ENCODE measurements at places on chromosomes 4 and X.

DNA sequence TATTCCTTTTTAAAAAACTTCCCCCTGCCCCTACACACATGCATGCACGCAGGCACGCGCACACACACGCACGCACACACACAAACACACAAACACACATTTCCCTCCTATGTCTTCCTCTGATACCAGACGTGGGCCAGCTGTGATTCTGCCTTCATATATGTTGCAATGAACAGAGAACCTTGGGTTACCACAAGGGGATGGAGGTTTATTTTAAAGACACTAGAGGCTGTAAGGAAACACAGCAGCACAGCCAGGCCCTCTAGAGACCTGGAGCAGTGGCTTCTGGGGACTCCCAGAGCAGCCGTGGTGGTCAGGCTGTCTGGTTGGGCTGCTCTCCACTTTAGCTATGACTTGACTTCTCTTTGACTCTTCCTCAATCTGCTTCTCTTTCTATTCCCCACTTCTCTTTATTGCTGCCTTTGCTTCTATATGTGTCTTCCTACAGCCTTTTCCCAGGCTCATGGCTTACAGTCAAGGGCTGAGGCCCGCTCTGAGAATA, 3.2 kb upstream of the TLR10 start:
- no peak for DNase-seq

GRCh38 chr4:84498935-84499623, at the start of gene NKX6-1:
Gene NKX6-1 (minus strand): TSS chr4:84499292. CDS start chr4:84498228, 1,064 bp downstream.
- peak; percentile 11 for DNase-seq

GRCh38 chrX:143121477-143121876, 95.7 kb downstream of the SPANXN4 start:
- DNase-seq = no peak

DNA sequence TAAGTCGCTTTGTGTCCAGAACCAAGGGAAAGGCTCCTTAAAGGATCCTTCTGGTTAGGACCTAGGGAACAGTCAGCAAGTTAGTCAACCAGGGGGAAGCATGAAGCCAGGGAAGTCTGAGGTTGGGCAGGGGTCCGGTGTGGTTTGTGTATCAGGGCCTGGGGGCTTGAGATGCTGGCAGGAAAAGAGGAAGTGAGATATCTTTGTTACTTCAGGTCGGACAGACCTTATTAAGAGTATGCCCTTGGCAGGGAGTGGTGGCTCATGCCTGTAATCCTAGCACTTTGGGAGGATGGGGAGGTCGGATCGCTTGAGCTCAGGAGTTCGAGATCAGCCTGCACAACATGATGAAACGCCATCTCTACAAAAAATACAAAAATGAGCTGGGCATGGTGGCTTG, 52.3 kb upstream of the TRPC5OS start:
- no peak for DNase-seq

DNA sequence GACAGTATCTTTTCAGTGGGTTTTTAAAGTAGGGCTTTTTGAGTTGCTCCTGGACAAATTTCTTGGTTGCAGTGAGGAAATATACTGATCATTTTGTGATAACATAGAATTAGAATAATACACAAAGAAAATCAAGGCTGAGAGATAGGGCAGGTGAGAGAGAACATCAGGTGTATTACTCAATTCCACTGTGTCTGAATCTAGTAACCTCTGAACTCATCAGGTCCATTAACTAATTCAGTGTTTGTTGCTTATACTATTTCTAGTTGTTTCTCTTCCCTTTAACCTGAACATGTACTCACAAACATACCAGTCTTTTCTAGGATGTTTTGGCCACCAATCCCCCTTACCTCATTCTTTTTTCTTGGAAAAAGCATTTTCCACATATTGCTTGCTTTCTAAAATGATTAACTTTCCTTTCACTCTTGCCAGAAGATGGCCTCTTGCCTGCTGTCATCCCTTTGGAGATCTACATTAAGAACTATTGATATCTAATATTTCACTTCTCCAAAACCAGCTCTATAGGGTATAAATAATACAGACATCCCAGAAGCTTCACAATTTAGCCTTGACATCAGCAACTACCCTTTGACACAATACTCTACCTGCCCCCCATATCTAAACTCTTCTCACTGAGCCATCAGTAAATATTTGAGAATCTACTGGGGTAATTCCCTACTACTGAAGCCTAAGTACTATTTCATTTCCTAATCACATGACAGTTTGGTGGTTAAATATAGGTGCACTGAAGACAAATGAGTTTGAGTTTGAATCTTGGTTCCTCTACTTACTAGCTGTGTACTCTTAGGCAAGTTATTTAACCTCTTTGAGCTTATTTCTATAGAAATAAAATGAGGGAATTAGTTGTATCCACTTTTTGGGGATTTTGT, 470.8 kb upstream of the IGFBP7 start:
- DNase-seq = no peak

GRCh38 chr4:100778431-100778830, 260.6 kb upstream of the EMCN start:
- DNase-seq = no peak

- DNase-seq = no peak
These were observed 210.1 kb downstream of the FBXW7 start for GRCh38 chr4:152325831-152326230.

GRCh38 chrX:40120838-40121580, 23.3 kb upstream of the BCOR start:
- DNase-seq = no peak

DNA sequence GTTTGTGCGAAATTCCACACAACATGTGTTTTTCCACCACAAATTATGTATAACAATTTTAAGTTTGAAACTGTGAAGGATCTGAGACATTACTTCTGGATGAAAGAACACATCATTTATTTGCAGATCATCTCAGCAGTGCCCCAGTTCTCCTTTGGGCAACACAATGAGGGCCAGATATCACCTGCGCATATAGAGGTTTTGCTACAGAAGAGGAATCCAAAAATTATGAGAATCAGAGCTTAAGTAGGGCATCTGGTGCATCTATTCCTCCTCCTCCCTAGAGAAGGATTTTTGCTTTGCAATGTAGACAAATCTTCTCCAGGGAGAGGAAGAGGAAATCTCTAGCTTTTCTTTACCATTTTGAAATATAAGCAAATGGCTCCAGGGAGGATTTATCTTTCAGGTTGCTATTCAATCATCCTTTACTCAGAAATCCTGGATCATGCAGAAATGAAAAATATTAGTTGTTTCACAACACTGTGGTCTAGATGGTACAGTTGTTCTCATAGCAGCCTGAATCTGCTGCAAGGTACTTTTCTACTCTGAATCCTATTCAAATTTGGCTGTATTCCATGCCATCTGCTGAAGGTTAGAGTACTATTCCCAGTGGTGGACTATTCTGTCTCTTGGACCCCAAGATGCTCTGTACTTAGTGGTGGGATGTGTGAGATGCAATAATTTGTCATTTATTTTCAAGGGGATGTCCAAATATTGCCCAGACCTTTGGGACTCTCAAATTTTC, 132.1 kb downstream of the SNCA start:
- DNase-seq = no peak

DNA sequence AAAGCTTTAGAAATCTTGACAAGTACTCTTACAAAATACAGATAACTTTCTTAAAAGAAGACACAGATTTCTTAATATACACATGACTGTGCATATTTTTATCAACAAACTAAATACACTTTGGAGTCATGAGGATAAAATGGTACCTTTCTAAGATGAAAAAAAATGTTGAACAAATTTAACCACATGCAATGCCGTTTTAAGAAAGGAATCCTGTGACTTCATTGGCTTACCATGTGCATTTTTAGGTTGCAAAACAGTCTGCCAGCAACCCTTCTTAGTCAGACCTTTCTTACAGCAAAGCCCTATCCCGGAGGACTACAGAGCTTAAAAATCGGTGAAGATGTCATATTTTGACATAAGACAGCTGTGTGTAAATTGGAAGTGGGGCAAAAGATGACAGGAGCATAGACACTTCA, 51.7 kb downstream of the GASK1B start:
- DNase-seq = no peak

DNA sequence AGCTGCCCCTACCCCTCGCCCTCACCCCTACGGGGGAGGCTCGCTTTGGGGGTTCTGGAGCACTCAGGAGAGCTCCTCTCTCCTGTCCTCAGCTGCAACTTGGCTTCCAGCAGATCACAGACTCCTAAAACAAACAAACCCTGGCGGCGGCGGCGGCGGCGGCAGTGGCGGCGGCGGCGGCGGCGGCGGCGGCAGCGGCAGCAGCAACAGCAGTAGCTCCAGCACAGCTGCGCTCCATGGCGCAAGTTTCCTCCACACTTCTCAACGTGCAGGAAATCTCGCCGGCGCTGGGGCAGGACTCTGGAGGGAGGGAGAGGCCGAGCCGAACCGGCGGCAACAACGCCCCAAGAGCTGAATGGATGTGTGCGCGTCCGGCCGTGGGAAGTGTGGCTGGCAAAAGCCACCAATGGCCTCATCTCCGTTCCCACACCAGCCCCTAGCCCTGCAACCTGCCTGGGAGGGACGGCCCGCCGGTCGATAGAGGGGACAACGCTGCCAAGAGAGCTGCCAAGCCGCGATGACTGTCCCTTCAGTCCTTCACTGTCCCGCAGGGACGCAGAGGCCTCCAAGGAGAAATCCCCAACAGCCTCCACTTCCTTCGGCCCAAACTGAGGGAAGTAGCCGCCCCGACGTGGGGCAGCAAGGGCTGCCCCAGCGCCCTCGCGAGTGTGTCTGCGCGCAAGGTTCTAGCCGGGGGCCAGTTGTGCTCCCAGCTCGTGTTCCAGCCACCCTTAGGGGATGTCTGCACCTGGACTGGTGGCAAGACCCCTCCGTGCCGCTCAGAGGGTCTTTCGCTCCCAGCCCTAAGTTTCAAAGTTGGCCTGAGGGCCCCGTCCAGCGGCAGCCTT, 775 bp downstream of the SHROOM4 start:
- DNase-seq = no peak

DNA sequence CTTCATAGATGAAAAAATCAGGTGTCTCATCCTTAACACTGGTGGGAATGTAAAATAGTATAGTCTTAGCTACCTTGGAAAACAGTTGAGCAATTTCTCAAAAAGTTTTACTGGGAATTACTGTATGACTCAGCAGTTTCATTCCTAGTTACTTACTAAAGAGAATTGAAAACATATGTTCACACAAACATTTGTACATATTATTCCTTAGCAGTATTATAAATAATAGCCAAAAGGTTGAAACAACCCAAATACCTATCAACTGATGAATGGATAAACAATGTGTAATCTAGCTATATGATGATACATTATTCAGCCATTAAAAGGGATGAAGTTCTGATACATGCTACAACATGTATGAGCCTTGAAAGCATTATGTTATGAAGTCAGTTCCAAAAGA, 41.7 kb downstream of the RBM46 start:
- DNase-seq = no peak

DNA sequence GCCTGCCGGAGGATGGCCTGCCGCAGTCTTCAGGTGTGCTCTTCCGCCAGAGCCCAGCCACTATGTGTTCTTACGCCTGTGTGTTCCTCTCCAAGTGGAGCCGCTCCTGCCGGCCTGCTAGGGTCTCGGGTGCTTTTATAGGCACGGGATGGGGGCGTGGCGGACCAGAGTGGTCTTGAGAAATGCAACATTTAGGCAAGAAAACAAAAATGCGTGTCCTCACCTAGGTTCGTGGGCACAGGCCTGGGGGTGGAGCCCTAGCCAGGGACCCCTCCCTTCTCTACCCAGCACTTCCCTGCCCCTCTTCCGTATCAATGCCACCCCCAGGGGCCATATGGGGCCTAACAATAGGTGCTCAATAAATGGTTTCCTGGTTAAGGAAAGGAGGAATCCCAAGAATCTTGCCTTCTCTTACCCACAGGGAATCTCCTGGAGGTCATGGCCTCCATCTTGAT, 34.4 kb upstream of the LRBA start:
- no peak for DNase-seq

GRCh38 chr4:26858947-26859401, 1.7 kb upstream of the STIM2 start:
- DNase-seq = peak; percentile 59

GRCh38 chr4:54056360-54056759, 8.0 kb downstream of the CHIC2 start:
- DNase-seq = no peak

All from hematopoietic multipotent progenitor cell treated with erythropoietin and hydrocortisone succinate and interleukin-3 and kit ligand, for 15 days (in vitro differentiated cells).